ENCODE measurements at places on chromosomes 11 and 22.

GRCh38 chr22:32634421-32634981 lies 159.9 kb downstream of the FBXO7 start:
- H3K4me3 ChIP-seq: no peak overlapping the region
- DNase-seq: no peak
- H3K4me1 ChIP-seq: no peaks in the 10 kb centered on the region

DNA sequence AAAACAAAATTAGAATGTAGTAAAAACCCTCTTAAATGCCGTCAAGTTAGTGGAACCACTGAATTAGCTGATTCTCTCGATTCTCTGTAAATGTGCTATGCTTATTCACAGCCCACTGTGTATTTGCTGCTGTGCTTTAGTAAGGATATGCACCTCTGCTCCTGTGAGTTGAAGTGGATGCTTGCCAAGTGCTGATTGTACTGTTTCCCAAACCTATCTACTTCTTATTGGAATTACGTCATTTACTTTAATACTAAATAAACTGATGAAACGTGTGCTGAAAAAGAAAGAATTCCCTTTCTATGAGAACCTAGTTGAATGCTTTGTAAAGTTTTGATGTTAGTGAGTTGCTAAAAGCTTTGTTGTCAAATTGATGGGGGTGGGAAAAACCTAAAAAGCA lies 158.4 kb downstream of the LRRC4C start:
- H3K4me3 ChIP-seq: no peak overlapping the region
- no peaks in the 10 kb centered on the region for H3K4me1 ChIP-seq
- no peaks in the 10 kb centered on the region for H3K27me3 ChIP-seq
- H3K36me3 ChIP-seq: no peaks in the 10 kb centered on the region
- no peak for DNase-seq
- H3K27ac ChIP-seq: no peak overlapping the region

DNA sequence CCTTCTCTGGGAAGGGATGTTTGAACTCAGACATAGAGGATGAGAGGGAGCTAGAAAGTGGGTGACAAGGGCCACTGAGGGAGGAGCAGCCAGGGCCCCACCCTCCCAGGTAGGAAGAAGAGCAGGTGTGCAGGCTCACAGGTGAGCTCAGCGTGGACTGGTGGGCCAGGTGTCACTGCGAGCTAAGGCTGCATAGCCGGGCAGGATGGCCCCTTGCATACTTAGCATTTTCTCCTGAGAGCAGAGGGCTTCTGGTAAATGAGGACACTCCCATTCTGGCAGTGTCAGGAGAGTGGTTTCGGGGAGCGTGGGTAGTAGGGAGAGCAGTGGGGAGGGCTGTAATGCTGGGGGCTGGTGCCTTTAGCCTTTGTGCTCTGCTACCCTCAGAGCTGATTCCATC lies 843.4 kb downstream of the TBC1D22A start:
- H3K4me1 ChIP-seq: no peaks in the 10 kb centered on the region
- no peak overlapping the region for H3K4me3 ChIP-seq
- peaks cover 29% of the 10 kb centered on the region for H3K27me3 ChIP-seq
- no peak overlapping the region for H3K27ac ChIP-seq
- no peak for DNase-seq

- peaks cover 27% of the 10 kb centered on the region for H3K4me1 ChIP-seq
- H3K27me3 ChIP-seq: no peaks in the 10 kb centered on the region
- H3K36me3 ChIP-seq: peaks cover 18% of the 10 kb centered on the region
- H3K27ac ChIP-seq: peak overlapping the region; percentile 99
- peak overlapping the region; percentile 95 for H3K4me3 ChIP-seq
- DNase-seq: no peak
Measured at GRCh38 chr22:19478045-19478900, 720 bp downstream of the UFD1 start.

- H3K4me3 ChIP-seq: no peak overlapping the region
- no peaks in the 10 kb centered on the region for H3K27me3 ChIP-seq
- H3K4me1 ChIP-seq: peaks cover 4% of the 10 kb centered on the region
- no peak for DNase-seq
- no peak overlapping the region for H3K27ac ChIP-seq
Measured at GRCh38 chr22:27839057-27839660, 37.6 kb upstream of the MN1 start.

GRCh38 chr22:49306632-49307480 lies 520.8 kb downstream of the BRD1 start:
- H3K4me3 ChIP-seq: no peak overlapping the region
- DNase-seq: no peak
- no peaks in the 10 kb centered on the region for H3K4me1 ChIP-seq

DNA sequence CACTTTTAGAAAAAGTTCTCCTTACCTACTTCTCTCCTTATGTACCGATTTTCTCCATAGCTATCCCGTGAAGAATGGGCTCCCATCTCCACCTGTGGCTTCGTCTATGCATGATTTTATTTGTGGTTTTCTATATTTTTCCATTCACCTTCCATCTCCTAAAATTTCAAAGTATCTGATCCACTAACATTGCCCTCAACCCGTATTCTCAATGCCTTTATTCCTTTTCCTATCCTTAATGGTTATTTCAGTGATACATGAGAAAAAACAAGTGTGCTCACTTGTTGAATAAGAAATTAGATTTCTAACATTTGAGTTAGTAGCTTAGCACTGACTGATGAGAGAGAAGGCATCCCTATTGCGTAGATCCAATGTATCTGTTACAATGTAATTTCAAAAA lies 16.9 kb downstream of the CYP2R1 start:
- no peak for DNase-seq
- no peak overlapping the region for H3K27ac ChIP-seq
- H3K27me3 ChIP-seq: no peaks in the 10 kb centered on the region
- H3K36me3 ChIP-seq: peaks cover 40% of the 10 kb centered on the region
- H3K4me3 ChIP-seq: no peak overlapping the region
- peaks cover 7% of the 10 kb centered on the region for H3K4me1 ChIP-seq

DNA sequence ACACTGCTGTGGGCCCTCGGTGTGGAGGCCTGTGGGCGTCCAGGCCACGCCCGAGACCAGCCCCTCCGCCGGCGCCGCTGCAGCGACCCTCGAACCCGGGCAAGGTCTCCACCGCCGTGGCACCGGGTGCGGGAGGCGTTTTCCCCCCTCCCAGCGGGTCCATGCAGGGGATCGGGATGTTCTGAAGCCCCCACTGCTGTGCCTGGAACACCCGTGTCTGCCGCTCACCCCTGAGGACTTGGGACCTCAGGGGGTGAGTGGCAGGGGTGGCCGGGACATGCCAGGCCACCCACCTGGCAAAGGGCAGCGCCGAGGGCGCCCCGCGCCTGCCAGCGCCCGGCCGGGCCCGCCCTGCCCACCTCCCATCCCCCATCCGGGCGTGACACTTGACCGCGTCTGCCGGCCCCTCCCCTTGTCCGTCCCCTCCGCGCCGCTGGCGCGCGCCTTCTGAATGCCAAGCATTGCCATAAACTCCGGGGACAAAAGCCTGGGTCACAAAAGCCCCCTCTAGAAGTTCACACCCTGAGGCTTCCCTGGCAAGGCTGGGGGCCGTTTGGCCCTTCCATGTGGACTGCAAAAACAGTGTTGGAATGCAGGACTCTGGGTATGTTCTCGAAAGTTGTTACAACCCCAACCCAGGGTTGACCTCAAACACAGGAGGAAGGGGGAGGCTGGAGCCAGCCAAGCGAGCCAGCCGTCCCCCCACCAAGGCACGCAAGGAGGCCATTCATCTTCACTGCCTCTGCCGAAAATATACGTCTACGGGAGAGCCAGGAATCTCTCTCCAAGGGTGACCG lies 819 bp upstream of the KCNQ1OT1 start:
- no peak for DNase-seq
- H3K36me3 ChIP-seq: peaks cover 17% of the 10 kb centered on the region
- peak overlapping the region; percentile 83 for H3K4me3 ChIP-seq
- H3K4me1 ChIP-seq: peaks cover 12% of the 10 kb centered on the region
- peak overlapping the region; percentile 32 for H3K27ac ChIP-seq

DNA sequence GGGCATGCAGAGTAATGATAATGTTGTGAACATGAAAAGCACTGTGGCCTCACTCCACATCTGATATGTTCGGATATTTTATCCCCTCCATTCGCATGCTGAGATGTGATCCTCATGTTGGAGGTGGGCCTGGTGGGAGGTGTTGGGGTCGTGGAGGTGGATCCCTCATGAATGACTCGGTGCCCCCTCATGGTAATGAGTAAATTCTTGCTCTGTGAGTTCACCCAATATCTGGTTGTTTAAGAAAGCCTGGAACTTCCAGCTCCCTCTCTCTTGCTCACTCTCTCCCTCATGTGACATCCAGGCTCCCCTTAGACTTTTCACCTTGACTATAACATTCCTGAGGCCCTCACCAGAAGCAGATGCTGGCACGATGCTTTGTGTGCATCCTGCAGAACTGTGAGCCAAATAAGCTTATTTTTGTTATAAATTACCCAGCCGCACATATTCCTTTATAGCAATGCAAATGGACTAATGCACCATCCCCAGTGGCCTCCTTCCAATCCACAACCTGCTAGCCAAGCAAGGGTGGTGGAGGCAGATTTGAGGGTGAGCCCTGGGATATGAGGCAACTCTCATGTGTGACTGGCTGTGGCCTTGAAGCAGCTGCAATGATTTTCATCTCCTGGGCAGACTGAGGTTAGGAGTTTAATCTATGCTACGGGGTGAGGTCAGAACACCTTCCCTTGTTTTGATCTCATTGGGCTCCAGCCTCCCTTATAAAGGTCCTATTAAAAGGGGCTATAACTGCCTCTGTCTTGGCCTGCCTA lies 276.5 kb downstream of the ETS1 start:
- H3K36me3 ChIP-seq: peaks cover 3% of the 10 kb centered on the region
- H3K4me1 ChIP-seq: peaks cover 36% of the 10 kb centered on the region
- peak overlapping the region; percentile 81 for H3K27ac ChIP-seq
- no peaks in the 10 kb centered on the region for H3K27me3 ChIP-seq
- no peak for DNase-seq

DNA sequence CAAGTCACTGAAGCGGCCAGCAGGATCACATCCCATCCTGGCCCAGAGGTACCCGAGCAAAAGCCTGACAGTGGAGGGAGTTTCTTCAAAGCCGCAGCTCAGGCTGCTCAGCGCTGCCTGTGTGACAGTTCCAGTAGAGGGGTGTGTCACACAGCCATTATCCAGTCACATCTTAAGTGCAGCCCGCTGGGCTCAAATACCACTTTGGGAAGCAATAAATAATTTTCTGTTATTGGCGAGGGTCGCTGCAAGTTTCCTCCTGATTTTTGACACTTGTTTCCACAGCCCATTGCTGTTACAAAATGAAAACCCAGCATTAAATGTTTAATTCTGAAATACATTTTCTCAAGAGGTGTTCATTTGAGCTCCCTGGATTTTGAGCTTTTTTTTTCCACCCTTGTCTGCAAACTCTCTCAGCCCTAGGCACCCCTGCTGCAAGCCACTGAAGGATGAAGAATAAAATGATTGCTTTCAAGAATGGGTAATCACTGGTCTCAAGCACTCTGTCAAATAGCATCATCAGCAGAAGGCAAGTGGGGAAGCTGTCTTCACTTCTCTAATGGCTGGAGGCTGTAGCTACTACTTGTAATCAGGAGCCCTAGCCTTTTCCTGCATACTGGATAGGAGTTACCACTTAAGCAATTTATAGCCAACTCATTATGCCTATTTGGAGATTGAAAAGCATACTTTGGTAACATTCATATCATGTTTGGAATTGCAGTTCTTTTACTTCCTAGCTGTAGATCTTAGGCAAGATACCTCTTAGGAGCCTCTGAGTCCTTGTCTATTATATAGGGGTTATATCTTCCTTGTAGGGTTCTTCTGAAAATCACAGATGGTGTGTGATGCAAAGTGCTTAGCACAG lies 373.7 kb downstream of the METTL15 start:
- H3K27ac ChIP-seq: no peak overlapping the region
- H3K36me3 ChIP-seq: no peaks in the 10 kb centered on the region
- H3K4me1 ChIP-seq: no peaks in the 10 kb centered on the region
- H3K4me3 ChIP-seq: no peak overlapping the region

GRCh38 chr11:119496469-119496868 lies 73.5 kb upstream of the THY1 start:
- H3K4me3 ChIP-seq: no peak overlapping the region
- no peak for DNase-seq
- H3K4me1 ChIP-seq: no peaks in the 10 kb centered on the region
- H3K27ac ChIP-seq: no peak overlapping the region

DNA sequence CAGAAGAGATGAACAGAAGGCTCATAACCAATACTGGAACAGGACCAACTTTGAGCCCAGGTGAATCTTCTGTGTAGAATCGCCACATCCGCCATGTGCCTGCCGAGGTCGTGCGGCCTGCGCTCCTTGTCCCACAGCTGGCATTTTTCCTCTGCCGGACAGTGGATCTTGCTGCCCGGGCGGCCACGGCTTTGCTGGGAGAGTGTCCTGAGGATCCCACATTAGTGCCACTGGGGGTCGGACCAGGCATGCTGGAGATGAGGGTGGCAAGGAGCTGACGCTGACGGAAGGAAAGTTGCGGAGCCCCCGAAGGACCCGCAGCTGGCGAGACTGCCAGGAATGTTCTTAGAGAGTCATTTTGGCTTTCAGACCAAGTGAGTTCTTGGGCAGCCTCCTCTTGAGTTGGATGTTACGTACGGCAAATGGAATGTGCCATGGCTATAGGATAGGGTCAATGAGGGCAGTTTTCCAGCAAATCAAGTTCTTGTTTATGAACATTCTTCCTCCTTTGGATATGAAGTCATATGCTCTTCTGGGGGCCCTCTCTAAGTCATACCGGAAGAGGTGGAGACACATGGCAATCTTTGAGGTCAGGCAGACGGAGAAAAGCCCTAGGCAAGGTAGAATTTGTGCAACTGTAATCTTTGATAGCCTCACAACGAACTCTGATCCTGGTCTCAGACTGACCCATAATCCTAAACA lies 57.4 kb upstream of the NUP160 start:
- H3K4me1 ChIP-seq: no peaks in the 10 kb centered on the region
- no peak overlapping the region for H3K27ac ChIP-seq
- H3K36me3 ChIP-seq: no peaks in the 10 kb centered on the region
- no peak for DNase-seq
- H3K27me3 ChIP-seq: no peaks in the 10 kb centered on the region
- no peak overlapping the region for H3K4me3 ChIP-seq

GRCh38 chr11:131409345-131409744 lies 38.9 kb downstream of the NTM start:
- no peak overlapping the region for H3K4me3 ChIP-seq
- no peaks in the 10 kb centered on the region for H3K27me3 ChIP-seq
- no peaks in the 10 kb centered on the region for H3K4me1 ChIP-seq

DNA sequence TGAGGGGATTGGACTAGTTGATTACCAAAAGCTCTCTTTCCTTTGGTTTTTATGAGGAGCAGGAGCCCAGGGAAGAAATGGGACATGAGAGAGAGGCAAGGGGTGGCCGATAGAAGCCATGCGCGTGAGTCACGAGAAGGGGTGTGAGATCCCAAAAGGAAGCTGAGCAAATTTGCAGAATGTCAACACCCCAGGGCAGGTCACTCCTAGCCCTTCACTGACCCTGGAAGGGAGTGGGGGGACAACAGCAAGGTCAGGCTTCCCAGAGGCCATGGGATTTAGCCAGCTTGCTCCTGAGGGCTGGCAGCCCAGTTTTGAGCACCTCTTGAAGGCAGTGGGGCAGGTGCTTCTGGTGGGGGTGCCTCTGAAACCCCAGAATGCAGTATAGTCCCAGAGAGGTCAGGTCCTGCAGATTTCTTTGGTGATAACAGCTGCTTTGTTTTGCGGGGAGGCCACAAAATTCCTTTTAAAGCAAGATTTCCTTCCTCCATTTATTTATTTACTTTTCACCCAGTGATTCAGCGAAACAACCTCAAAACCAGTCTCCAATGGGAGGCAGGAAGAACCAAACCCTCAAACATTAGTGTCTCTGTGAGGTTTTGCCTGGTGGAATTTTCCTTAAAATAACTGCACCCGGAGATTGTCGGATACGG lies 40.1 kb upstream of the TIMP3 start:
- peaks cover 2% of the 10 kb centered on the region for H3K4me1 ChIP-seq
- H3K27ac ChIP-seq: no peak overlapping the region
- no peak for DNase-seq
- H3K4me3 ChIP-seq: no peak overlapping the region
- no peaks in the 10 kb centered on the region for H3K36me3 ChIP-seq

GRCh38 chr11:102120437-102120973 lies 10.3 kb downstream of the YAP1 start:
- H3K36me3 ChIP-seq: peaks cover 4% of the 10 kb centered on the region
- H3K4me3 ChIP-seq: no peak overlapping the region
- peaks cover 31% of the 10 kb centered on the region for H3K27me3 ChIP-seq
- DNase-seq: no peak
